NCI-H1930 (cell line): ENCODE measurements at places on chromosomes 3 and 15.

DNA sequence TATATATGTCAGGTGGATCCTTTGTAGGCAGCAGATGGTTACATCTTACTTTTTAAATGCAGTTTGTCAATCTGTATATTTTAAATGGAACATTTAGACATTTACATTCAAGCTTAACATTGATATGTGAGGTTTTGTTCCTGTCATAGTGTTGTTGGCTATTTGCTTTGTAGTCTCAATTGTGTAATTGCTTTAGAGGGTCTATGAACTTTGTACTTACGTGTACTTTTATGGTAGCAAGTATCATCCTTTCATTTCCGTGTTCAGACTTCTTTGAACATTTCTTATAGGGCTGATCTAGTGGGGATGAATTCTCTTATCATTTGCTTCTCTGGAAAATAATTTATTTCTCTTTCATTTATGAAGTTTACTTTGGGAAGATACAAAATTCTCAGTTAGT lies 656.0 kb downstream of the OTOL1 start:
- DNase-seq: no peak

- no peak for DNase-seq
Observed at GRCh38 chr3:122671553-122671952, 9.1 kb upstream of the PARP14 start.

- no peak for DNase-seq
Observed at GRCh38 chr15:81950841-81951414, 94.9 kb downstream of the MEX3B start.

GRCh38 chr3:151196434-151196833 lies 6.6 kb downstream of the GPR171 start:
- DNase-seq: no peak

GRCh38 chr15:99953886-99954285 lies 220.6 kb upstream of the LYSMD4 start:
- no peak for DNase-seq

DNA sequence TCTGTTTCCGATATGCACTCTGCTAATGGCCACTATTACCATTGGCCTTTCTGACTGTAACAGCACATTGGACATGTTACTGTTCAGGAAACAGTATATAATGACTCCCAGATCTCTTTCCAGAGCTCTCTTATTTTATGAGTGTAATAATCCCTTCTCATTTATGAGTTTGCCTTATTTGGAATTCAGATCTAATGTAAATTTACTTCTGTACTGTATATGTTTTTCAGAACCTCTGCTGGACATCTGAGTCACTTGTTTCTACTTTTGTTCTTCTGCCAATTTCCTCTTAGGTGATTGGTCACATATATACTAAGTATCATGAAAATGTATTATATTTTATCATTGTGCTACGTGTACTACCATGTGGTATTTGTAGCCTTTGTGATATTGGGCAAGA lies 30.5 kb downstream of the RSRC1 start:
- no peak for DNase-seq

GRCh38 chr3:18027161-18027939 lies 284.9 kb upstream of the TBC1D5 start:
- DNase-seq: no peak

- DNase-seq: no peak
Observed at GRCh38 chr15:84081391-84082168, 154.0 kb upstream of the GOLGA6L4 start.

DNA sequence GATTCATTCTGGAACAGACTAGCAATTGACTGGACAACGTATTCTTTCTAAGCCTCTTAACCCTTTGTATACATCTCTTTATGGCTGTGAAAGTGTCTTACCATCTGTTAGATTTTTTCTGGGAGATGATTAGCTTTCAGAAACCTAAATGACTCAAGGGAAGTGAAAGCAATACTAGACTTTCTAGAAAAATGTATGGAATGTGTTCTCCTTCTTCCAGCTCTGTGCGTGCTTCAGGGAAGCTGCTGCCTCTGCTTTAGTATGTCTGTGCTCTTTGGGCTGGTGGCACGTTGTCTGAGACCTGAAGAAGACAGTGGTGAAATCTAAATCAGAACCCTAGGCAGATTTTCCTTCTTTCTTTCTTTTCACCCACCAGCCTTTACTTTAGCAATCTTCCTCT lies 89.5 kb downstream of the ITPR1 start:
- no peak for DNase-seq

DNA sequence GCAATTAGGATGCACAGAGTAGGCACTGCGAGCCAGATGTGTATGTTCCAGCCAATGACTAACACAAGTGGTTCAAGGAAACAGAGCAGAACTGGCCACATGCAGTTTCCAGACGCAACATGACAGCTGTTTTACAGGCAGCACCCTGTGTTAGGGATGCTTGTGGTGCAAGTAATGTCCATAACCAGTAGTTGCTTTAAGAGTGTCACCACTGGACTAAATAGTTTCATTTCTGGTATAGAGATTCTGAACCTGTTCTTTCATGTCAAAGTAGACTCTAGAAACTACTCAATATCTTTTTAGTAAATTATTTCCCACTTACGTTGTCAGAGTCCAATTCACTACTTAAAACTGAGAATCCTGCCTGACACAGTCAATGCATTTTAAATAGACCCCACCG lies 14.5 kb upstream of the LPP start:
- no peak for DNase-seq

- no peak for DNase-seq
Observed at GRCh38 chr3:18153571-18154173, 271.5 kb downstream of the SATB1 start.

GRCh38 chr15:74438721-74439316 lies 5.1 kb upstream of the SEMA7A start:
- DNase-seq: peak; percentile 8

DNA sequence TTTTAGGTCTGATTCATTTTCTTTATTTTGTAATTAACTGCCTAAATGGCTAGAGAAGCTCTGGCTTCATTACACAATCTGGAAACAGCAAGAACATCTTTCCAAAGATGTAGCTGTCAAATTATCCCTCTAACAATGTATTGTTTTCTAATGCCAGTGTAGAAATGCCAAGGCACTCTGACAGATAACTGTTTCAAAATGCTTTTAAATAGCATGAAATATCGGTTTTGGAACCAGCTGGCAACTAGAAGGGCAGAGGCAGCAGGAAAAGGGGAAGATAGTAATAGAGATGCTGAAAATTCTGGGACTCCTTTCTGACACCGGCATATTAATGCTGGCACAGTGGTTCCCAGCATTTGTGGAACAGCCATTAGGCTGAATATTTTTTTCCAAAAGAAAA lies 26.1 kb downstream of the MORC1 start:
- no peak for DNase-seq

DNA sequence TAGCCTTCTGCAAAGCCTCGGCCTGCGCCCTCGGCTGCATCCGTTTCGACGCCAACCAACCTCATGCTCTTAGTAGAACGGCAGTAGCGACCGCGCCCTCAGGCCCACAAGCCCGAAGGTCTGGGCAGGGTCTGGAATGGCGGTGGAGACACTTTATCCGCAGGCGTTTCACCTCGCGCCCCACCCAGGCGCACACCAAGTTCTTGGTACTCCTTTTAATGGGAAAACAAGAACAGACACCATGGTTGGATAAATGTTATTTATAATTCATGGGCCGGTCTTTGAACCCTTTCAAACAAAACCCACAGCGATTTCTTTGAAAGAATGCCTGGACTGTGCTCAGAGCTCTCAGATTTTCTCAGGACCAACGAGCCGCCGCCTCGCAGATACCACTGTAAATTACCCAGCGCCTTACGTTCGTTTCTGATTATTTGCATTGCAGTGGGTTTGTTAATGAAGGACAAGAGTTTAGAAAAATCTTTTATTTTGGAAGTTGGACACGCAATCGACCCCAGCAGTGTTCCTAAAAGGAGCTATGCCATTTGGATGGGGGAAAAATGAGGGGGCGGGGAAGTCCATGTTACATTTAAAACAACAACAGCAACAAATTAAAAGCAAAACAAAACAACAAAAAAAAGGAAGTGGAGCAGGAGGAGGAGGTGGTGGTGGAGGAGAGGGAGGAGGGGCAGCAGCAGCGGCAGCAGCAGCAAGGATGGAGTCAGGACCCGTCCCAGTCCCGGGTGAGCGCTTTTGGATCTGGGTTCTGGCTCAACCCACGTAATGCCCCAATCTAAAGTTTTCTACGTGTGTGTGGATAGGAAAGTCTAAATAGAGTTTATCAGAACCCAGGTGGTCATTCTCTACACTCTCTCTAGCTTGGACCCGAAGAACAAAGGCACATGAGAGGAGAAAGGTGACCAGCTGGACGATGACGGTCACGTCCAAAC lies 993 bp upstream of the ISL2 start:
- DNase-seq: no peak

DNA sequence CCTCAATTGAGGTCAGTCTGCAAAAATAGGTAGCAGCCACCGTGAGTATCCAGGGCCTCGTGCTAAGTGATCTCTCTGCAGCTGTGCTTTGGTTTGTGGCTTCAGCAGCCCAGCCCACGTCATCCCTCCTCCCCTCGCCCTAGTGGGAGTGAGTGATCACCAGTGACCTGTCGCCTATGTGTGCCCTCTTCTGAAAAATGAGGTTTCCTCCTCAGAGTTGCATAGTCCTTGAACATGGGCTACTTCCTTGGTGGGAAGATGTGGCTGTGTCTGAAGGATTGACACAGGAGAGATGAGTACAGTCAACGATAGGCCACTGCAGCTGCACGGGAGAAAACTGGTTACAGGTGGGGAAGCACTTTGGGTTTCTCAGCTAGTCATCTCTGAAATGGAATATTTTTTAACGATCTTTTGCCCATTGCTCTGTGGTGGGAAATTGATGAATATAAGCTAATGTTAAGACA lies 144.8 kb upstream of the BHLHE40 start:
- no peak for DNase-seq

DNA sequence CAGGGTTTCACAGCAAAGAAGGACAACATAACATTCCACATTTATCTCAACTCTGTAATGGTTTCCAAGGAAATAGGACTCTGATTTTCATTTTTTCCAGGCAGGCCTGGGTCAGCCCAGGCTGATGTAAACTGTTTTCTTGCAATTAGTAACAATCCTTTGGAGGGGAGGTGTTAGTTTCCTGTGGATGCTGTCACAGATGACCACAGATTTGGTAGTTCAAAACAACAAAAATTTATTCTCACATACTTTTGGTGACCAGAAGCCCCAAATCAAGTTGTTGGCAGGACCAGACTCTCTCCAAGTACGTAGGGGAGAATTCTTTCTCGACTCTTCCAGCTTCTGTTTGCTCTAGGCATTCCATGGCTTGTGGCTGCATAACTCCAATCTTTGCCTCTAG lies 88.0 kb downstream of the EDEM1 start:
- DNase-seq: no peak

GRCh38 chr3:20142517-20142916 lies 43.5 kb downstream of the SGO1 start:
- DNase-seq: no peak

DNA sequence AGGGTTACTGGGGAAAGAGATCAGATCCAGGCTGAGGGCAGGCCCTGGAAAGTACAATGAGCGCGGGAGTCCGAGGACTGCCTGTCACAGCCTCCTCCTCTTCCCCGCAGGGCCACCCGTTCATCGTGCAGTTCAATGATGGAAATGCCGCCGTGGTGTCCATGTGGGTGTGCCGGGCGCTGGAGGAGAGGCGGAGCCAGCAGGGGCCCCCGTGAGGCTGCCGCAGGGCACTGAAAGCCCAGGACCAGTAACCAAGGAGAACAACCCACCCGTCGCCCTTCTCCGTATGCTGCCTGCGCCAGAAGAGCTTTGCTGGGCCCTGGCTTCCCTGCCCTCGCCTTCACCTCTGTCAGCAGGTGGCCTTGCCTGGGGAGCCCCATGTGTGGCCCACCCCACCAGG lies 18.8 kb upstream of the SKOR1 start:
- no peak for DNase-seq

DNA sequence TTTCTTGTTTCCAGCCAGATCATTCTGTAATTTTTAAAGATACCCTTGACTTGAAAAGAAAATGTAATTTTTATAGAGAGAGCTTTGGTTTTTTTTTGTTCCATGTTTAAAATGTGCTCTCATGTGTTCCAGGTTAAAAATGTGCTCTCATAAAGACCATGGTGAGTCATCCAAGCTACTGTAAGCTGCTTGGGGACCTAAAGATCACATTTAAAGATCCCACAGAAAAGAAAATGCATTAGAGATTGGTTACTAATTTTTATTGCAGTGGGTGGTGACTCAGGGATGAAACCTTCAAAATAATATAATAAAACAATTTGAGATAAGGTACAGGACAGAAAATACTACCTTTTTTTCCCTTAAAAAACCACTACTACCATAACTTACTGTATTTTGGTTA lies 11.0 kb downstream of the TCF12 start:
- no peak for DNase-seq

GRCh38 chr3:171258316-171258715 lies 201.9 kb downstream of the TNIK start:
- DNase-seq: no peak

GRCh38 chr3:29775340-29775739 lies 494.5 kb downstream of the RBMS3 start:
- DNase-seq: no peak

- DNase-seq: no peak
Observed at GRCh38 chr3:147034359-147034758, 372.0 kb downstream of the ZIC4 start.

GRCh38 chr3:113136071-113136470 lies 75.3 kb upstream of the BOC start:
- DNase-seq: no peak

- no peak for DNase-seq
Observed at GRCh38 chr3:149296972-149297371, 36.5 kb downstream of the TM4SF18 start.

GRCh38 chr15:58378241-58379085 lies 53.3 kb upstream of the LIPC start:
- DNase-seq: no peak

DNA sequence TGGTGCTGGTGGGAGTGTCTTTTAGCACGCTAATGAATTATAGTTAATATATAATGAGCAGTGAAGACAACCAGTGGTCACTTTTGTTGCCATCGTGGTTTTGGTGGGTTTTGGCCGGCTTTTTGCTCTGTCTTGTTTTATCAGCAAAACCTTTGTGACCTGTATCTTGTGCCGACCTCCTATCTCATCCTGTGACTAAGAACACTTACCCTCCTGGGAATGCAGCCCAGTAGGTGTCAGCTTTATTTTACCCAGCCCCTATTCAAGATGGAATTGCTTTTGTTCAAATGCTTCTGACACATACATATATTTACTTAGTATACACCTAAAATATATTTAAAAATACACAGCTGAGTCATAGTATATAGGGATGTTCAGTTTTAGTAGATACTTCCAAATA lies 770.3 kb downstream of the PDCD6IP start:
- no peak for DNase-seq

GRCh38 chr3:160448845-160449635 lies 546 bp downstream of the TRIM59 start:
- DNase-seq: no peak

DNA sequence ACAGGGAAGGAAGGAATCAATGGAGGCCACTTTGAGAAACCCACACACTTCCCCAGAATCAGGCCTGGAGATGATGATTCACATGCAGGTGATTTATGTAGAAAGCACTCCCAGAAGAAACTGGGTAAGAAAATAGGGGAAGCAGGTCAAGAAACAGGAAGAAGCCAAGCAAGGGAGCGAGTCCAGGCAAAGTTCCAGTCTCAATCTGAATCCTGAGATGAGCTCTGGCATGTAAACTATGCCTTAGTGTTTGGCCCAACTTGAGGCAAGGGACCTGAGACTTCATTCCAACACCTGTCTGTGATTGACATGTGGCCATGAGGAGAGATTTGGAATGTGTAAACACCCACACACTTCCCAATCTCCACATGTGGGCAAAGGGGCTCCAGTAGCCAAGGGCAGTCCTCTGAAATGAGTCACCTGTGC lies 61.6 kb upstream of the CTNNB1 start:
- no peak for DNase-seq

GRCh38 chr3:151630035-151630434 lies 103.7 kb upstream of the AADACL2 start:
- no peak for DNase-seq

- no peak for DNase-seq
Observed at GRCh38 chr3:53989946-53990345, 98.3 kb upstream of the SELENOK start.
